CD8-positive, alpha-beta memory T cell (primary cell): ENCODE measurements at places on chromosomes 12 and 14. TPM values are rescaled to one million over a fixed set of nuclear protein-coding genes. Genes with fewer than 3 reads are reported as not detected.

- no peak for DNase-seq
Observed at GRCh38 chr12:27602516-27602915, 78.5 kb downstream of the PPFIBP1 start.

DNA sequence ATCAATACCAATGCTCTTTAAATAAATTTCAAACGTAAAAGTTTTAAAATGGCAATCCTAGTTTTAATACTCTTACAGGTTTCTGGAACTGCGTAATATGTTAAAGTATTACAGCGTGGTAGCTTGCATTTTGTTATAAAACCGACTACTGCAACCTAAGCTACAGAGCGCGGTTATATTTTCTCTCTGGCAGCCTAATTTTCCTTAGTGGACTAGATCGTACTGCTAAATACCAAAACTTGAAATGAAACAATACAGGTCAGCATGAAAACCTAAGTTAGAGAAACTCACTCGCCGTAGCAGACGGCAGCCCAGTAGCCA lies 1.2 kb downstream of the CCDC92 start:
- no peak for DNase-seq

TC2N gene
- total RNA-seq = 45.2 TPM

DNA sequence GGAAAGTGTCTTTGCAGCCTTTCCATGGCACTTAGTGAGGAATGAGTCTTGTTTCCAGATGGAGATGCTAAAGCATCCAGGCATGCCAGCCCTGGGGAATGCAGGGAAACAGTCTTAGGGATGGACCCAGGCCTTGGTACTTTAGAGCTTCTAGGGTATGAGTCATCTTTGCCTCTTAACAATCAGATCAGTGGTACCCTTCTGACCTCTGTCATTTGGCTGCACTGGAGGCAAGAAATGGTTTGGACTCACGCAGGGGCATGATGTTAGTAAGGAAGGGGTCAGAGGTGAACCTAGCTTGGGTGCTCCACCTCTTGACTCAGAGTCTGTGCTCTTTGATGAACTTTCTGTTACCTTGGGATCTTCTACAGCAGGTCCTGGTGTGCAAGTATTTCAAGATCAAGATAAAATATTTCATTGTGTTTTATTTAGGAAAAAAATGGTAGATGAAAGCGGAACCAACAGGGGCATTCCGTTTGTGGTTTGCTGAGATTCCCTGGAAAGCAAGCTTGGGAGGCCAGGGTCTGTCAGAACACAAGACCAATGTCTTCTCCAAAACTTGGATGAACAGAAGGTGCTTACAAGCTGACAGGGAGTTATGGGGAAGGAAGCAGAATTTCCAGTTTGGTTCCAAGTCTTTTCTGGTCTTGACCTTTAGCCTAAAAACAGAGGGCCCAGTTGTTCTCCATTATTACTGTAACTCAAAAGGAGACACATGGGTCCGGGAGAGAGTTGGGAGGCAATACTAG lies 216.2 kb downstream of the ZFP36L1 start:
- no peak for DNase-seq

DNA sequence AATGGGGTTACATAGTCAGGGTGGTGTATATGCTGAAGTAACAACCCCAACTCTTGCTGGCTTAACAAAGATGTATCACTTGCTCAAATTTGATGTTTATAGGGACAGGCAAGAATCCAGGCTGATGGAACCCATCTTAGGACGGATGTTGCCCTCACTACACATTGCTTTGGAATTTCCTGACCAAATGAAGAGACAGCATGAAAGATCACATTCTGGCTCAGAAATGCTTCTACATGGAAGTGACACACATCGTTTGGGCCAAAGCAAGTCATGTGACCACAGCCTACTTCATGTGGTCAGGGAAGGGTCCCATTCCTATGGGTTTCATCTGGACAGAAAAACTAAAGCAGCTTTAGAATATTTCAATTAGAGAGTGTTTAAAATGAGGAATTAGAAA lies 345.8 kb downstream of the TMEM132D start:
- no peak for DNase-seq

DNA sequence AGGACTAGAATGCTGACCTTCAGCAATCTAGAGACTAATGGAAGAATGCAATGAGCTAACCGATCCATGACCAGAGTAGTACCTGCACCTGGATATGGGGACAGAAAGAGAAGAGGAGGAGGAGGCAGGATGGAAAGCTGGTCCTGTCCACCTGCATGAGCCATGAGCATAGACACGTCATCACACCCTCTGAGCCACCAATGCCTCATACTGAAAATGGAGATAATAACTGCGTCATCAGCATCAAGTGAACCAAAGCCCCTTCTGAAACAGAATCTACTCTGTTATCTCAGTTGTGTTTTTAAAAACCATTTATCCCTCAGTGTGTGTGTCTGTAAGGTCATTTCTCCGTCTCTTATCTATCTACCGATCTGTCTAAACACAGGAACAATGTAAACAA lies 327.0 kb downstream of the BCL11B start:
- no peak for DNase-seq

FSCB gene
- not detected for total RNA-seq

- DNase-seq = no peak
Observed at GRCh38 chr14:52055167-52055566, 13.7 kb downstream of the NID2 start.

GRCh38 chr12:81440001-81440400 lies 319.1 kb downstream of the PPFIA2 start:
- no peak for DNase-seq

DNA sequence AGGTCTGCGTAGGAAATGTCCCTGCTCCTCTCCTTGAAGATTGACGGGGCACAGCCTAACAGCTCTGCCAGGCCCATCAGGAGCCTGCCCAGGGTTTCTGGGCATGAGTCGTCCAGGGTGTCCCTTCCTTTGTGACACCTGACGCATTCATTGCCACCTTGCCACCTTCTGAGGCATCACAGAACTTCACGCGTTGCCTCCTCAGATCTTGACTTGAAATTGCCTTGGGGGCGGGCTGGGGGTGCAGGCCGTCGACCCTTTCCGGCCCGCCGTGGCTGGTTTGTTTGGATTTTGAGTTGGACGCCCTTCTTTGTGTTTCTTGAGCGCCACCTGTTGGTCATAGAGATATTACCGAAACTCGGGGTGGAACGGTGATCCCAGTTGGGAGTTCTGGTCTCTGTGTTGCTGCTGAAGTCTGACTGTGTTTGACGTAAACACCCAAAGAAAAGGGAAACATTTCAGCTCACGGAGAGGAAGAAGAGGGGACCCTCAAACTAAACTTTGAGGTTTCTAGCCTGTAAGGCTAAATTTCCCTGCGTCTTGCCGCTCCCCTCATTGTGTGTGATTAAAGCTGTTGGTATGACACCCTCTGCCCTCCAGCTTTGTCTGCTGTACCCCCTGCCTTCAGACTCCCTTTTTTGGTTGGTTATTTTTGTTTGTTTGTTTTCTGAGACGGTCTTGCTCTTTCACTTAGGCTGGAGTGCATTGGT lies 44.6 kb downstream of the MLXIP start:
- DNase-seq = peak; percentile 77

MOK gene
- 7.3 TPM for total RNA-seq

- no peak for DNase-seq
Observed at GRCh38 chr14:70239802-70240201, 51.1 kb upstream of the SLC8A3 start.
